ENCODE measurements at places on chromosomes 12 and 14.
A peak's percentile ranks its signal among the peaks of the same experiment; 100 is the strongest.

DNA sequence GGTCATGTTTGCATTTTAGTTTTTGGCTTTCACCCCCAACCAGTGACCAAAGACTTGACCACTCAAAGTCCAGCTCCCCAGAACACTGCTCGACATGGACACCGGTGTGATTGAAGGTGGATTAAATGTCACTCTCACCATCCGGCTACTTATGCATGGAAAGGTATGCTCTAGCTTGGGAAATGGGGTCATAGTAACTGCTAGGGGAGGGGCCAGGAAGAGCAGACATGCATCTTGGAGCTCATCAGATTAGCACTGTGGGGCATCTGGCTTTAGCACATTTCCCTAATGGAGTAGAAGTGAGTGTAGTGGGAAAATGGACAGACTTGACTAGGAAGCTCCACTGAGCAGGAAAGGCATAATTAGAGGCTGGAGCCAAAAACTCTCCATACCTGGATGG lies 2.8 kb downstream of the PCBP2 start:
- no peak for DNase-seq

DNA sequence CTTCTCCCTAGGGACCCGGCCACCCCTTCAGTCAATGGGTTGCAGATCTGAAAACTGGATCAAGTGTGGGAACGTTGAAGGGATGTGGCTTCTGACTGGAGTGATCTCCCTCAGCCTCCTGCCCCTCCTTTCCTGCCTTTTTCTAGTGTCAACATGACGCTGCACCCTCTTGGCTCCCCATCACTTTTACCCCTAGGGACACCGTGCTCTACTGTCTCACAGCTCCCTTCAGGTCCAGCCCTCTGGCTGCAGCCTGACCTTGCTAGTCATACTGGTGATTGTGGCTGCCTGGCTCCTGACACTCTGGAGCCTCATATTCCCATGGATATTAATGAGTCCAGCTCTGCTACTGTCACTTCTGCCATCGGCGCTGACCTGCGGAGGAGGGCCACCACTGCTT lies 51.5 kb upstream of the RASSF3 start:
- no peak for DNase-seq

DNA sequence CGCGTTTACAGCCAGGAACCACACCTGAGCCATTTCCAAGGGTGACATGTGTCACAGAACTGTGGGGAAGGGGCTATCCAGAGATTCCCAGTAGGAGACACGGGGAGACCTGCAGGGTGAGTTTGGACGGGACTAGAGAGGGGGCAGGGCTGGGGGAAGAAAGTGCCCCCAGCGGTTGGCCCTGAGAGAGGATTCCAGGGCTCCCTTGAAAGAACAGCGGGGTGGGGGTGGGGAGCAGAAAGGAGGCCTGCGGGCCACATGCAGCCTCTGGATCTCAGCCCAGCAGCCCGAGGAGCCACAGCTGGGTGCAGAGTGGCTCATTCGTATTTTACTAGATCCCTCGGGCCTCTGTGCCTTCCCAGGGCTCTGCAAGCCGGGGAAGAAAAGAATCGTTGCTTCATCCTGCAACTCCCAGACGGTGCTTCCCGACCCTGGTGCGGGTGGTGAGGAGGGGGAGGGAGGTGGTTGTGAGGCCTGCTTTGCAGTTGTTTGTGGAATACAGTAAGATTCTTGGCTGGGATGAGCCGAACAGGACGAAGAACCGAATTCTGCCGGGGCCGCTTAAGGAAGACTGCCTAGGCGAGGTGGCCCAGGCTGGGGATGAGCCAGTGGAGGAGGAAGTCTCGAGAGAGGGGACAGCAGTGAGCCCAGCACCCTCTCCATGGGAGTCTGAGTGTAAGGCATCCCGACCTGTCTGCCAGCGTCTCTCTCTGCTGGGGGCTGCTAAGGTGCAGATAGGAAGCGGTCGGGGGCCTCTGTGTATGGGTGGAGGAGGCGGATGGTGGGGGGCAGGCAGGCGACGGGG lies 36.1 kb upstream of the ANKRD9 start:
- no peak for DNase-seq

DNA sequence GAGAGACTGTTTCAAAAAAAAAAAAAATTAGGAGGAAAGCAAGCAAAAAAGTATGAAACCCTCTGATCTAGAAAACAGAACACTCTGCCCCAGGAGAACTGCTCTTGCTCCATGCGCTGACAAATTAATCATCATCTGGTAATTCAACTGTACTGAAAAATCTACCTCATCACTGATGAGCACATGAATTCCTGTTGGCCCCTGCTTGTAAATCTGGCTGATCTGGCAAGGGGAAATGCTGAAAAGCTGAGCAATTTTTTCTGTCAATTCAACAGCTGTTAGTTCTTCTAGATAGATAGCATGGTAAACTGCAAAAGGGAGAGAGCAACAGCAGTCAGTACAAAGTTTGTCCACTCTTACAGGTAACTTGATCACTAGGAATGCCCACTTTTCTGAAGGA lies 15.2 kb upstream of the CSRNP2 start:
- DNase-seq: no peak

DNA sequence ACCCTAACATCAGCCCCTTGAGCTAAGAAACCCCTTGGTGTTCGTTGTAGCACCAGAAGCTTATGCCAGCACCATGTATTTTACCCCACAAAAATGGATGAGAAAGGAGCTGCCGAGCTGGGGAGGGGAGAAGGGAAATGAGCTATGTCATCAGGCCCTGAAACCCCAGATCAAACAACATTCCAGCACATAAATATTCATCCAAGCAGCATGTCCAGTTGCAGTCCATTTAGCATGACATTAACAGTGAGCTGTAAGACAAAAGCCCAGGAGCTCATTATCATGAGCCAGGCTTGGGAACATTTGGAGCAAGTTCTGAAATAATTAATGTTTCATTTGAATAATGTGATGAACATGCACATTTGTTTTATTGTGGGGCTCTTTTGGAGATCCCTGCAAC lies 630.1 kb upstream of the TMEM132C start:
- DNase-seq: no peak

DNA sequence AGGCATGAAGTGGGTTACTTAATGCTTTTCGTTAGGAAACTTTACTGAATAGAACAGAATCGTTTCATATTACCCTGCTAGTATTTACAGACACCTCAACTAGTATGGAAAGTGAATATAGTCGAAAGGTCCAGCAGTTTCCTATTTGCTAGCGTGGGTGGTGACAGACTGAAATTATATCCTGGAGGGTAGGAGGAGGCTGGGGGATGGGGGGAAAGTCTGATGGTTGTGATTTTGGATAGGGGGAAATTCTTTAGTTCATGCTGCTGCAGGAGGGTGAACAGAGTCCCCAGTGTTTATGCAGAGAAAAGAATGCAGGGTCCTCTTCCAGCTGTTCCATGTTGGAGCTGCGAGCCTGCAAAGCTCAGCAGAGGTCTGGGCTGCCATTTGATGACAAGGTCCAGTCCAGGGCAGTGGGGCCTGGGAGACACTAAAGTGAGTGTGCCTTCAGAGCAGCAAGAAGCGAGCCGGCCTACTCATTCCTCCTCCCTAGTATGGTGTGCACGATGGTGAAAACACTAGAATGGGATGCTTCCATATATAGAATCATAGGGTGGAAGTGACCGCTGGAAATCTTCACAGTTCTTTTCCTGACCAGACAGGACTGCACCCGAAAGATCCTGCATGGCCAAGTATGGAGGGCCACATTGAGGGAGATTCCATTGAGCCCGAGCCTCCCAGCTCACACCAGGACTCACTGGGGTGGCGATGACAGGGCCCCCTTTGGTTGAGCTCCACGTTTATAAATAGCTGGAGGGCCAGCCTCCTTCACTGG lies 2.1 kb downstream of the SAMD4A start:
- DNase-seq: no peak

DNA sequence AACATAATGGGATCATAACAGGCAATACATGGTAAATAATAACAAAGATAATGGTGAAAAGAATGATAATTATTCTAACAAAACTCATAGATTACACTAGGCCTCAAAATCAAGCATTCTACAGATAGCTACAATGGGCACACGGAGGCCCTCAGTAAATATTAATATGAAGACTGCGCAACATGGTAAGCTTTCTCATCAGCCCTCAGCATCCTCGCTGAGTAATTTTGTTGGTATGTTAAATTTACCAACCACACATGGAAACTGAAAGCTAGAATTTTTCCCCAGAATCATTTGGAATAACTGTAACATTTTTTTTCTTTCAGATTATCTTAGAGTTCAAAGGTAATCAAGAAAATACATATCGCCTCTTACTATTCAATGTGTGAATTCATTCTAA lies 74.2 kb upstream of the PYGL start:
- no peak for DNase-seq

GRCh38 chr12:122848471-122849351 lies 13.5 kb downstream of the HIP1R start:
- no peak for DNase-seq

DNA sequence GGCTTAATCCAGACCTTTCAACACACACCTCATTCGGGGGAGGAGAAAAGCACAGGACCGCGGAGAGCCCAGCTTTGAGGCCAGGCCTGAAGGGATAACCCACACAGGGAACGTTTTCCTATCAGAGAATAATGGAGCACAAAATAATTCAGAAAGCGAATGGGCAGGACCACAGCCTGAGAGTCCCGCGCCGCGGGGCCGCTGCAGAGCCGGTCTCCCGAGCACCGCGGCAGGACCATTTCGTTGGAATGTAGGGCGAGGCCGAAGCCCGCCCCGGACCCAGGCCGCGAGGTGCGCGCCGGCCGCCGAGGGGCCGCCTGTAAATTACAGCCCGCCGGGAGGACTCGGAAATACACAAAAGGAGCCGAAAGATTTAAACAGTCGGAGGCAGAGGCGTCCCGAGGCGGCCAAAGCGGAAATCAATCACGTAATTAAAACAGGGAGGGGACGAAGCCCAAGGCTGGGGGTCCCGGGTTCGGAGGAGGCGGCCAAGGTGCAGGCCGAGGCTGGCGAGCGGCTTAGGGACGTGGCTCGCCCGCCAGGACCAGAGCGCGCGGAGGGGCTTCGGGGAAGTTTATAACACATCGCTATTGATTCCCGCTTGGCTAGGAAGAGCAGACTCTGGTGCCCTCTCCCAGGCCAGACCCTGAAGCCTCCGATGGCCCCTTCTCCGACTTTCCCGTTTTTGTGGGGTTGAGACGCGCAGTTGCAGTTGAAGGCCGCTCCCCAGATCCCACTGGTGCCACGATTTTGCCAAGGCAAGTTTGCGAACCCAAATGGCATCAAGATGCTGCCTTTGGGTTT lies 6.3 kb upstream of the HOXC4 start:
- DNase-seq: no peak

DNA sequence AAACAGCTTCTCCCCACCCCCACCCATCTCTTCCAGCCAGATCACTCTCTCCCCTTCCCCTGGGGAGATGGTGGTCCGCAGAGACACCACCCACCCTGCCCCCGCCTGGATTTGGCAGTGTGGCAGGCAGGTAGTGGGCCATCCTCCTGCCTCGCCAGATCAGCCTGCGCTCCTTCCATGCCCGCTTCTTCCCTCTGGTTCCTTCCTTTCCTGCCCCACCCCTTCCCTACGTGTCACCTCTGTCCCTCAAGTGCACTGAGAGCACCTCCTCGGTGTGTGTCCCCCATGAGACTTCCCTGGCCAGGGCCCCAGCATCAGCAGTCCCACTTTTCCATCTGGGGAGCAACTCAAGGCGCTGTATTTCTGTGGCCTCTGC lies 632 bp downstream of the NYNRIN start:
- no peak for DNase-seq

DNA sequence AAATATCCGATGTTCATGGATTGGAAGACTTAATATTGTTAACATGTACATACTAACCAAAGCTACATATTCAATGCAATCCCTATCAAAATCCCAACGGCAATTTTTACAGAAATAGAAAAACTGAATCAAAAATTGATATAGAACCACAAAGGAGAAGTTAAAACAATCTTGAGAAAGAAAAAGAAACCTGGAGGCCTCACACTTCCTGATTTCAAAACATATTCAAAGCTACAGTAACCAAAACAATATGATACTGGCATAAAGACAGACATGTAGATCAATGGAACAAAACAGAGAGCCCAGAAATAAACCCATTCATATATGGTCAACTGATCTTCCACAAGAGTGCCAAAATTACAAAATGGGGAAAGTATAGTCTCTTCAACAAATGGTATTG lies 5.4 kb upstream of the PELI2 start:
- no peak for DNase-seq

GRCh38 chr14:81991998-81992397 lies 458.3 kb upstream of the SEL1L start:
- DNase-seq: no peak

- DNase-seq: no peak
Observed at GRCh38 chr12:11658791-11659190, 9.3 kb downstream of the ETV6 start.

- no peak for DNase-seq
Observed at GRCh38 chr12:54005853-54006558, 2.8 kb upstream of the HOXC8 start.

DNA sequence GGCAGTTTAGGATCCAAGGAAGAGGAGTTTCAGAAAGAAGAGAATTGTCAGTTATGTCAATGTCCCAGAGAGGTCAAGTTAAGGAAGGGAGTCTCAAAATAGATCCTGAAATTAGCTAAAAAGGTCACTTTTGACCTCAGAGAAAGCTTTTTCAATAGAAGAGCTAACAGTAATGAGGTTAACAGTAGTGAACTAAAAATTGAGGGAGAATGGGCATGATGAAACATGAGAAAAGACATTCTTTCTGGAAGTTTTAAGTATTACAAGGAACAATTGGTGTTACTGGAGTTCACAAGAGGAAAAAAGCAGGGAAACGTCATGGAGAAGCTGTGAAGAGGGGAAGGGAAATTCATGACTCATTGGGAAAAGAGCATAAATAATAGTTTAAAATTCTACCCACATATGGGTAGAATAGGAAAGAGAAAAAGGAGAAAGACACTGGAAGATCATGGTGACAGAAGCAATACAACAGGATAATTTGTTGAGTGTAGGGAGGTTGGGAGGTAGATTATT lies 381.2 kb upstream of the FAR2 start:
- no peak for DNase-seq

DNA sequence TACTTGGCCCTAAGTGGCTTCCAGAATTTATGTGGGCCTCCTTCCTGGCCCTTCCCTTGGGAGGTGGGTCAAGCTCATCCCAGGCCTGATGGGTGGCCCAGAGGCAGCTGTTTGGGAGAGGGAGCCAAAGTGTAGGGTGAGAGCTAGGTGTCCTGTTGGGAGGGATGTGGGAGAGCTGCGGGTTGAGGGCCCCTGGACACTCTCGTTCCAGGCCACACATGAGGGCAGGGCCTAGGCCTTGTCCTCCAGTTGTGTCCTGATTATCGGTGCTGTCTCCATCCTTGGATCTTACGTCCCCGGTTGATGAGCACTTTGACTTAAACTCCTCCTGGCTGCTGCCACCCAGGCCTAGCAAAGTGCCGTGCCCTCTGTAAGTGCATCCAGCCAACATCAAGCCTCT lies 177.5 kb upstream of the VASH1 start:
- no peak for DNase-seq

- DNase-seq: no peak
Observed at GRCh38 chr12:121250359-121250758, 40.4 kb downstream of the P2RX4 start.

- DNase-seq: no peak
Observed at GRCh38 chr12:52011602-52012214, 5.0 kb downstream of the TAMALIN start.

- peak; percentile 56 for DNase-seq
Observed at GRCh38 chr14:94355191-94355794, 32.2 kb upstream of the SERPINA6 start.
